NCI-H524 (cell line): ENCODE measurements at places on chromosomes 3 and 15.
A peak's percentile ranks its signal among the peaks of the same experiment; 100 is the strongest.

DNA sequence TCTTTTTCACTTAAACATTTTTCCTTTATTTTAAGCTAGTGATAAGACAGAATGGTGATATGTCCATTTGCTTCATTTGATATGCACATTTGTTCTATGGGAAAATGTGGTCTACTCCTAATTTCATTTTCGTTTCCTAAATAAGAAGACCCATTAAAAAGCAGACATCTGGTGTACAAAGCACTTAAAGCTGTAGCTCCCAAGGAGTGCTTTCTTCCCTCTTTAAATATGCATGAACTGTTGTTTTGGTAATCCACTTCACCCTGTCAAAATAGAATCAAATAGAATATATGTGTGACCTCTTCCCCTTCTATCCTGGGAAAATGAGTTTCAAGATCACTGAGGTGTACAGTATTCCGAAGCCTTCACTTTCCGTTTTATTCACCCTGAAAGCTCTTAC is 182.8 kb downstream of the ROBO2 start:
- DNase-seq: peak; percentile 88

DNA sequence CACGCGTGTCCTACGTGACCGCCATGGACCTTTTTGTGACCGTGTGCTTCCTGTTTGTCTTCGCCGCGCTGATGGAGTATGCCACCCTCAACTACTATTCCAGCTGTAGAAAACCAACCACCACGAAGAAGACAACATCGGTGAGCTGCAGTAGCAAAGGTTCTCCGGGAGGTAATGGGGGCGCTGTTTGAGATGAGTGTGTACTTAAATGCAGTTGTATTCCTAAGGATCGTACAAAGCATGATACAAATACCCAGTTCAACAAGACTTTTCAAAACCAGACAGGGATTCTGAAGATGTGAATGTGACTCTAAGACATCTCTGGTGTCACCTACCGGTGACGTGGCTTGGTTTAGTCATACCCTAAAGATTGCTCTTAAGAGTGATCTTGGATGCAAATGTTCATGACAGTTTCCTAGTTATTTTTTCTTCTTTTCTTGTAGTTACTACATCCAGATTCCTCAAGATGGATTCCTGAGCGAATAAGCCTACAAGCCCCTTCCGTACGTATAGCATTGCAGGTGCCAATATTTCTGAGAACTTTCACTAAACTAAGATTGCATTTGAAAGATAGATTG is 556.6 kb downstream of the GABRG3 start:
- no peak for DNase-seq

GRCh38 chr15:45616901-45617323 is 17.9 kb upstream of the SQOR start:
- DNase-seq: no peak

GRCh38 chr3:162670181-162670580 is 1173.6 kb downstream of the OTOL1 start:
- DNase-seq: no peak

DNA sequence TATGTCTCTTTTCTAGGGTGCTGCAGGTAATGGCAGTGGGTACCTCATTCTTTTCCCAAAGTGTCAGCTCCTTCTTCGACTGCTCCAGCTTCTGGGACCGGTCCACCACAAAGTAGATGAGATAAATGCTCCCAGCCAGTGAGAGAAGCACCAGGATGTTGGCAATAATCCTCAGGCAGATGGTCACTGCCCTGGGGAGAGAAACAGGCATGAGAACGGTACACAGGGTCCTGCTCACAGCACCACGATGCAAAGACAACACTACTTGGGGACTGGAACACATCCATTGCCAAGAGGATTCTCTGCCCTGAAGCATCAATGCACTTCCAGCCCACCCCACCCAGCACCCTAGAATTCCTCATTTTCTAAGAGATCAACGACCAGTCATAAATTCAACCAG is 22.4 kb downstream of the TMC3 start:
- DNase-seq: no peak

- no peak for DNase-seq
Measured at GRCh38 chr3:149532489-149533180, 58.1 kb downstream of the TM4SF4 start.

DNA sequence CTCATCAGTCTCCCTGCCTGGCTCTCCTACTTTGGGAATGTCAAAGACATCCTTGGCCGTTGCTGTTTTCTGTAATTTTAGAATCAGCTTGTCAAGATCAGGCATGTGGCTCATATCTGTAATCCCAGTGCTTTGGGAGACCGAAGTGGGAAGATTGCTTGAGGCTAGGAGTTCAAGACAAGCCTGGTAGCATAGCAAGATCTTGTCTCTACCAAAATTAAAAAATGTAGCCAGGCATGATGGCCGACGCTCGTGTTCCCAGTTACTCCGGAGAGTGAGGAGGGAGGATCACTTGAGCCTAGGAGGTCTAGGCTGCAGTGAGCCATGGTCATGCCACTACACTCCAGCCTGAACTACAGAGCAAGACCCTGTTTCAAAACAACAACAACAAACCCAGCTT is 144.0 kb upstream of the ATP10A start:
- no peak for DNase-seq

DNA sequence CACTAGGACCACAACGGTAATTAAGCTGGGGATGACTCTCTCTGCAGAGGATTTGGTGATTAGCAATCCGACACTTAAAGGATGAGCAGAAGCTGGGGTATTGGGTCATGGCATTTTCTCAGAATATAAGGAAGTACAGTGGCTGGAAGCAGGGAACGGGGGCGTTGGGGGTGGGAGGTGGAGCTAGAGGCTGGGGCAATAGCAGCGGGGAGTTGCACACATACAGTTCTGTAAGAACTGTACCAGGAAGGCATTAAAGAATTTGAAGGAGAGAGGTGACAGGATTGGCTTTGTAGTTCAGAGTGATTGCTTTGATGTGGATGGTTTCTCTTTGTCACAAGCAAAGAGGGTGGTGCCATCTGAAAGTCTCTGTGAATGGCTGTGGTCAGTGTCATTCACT is 28.2 kb downstream of the PSMD6 start:
- no peak for DNase-seq

- DNase-seq: peak; percentile 5
Measured at GRCh38 chr3:59286791-59287531, 237.1 kb upstream of the CFAP20DC start.

GRCh38 chr3:124632566-124633140 is 97.6 kb upstream of the UMPS start:
- DNase-seq: no peak

DNA sequence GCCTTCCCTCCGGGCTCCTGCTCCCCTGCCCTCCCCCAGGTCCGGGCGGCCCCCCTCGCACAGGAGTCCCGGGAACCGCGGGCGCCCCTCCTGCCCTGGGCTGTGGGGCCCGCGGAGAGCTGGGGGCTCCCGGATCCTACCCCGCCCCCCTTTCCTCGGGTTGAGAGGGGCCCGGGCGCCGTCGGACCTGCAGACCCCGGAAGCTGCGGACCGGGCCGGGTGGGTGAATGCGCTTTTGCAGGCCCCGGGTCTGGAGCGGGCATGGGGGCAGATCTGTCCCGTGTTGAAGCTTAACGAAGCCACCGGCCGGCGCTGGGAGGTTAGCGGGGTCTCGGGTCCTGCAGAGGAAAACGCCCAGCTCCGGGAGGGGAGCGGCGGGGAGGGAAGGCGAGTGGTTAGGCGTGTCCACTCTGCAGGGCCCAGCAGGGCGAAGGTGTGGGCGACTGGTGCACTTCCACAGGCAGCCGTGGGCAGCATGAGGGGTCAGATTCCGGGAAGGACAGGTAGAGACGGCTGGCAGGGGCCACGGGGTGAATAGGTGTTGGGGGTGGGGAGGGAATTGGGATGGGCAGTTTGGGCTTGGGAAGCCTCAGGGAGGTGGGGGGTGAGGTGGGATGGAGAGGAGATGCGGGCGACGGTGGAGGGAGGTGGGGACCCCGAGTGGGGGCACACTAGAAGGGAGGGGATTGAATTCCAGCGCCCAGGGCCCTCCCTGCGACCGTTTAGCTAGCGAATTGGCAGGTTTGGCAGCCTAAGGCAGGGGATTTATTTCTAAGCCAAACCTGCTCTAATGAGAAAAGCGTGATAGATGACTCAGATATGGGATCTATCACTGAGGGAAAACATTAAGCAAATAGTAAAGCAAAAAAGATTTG is 635 bp downstream of the CD276 start:
- no peak for DNase-seq

GRCh38 chr3:160016972-160017371 is 28.3 kb downstream of the IL12A start:
- no peak for DNase-seq

- DNase-seq: no peak
Measured at GRCh38 chr15:55859681-55860080, 116.7 kb upstream of the PRTG start.

GRCh38 chr3:143648708-143649107 is 199.6 kb downstream of the SLC9A9 start:
- DNase-seq: peak; percentile 25

DNA sequence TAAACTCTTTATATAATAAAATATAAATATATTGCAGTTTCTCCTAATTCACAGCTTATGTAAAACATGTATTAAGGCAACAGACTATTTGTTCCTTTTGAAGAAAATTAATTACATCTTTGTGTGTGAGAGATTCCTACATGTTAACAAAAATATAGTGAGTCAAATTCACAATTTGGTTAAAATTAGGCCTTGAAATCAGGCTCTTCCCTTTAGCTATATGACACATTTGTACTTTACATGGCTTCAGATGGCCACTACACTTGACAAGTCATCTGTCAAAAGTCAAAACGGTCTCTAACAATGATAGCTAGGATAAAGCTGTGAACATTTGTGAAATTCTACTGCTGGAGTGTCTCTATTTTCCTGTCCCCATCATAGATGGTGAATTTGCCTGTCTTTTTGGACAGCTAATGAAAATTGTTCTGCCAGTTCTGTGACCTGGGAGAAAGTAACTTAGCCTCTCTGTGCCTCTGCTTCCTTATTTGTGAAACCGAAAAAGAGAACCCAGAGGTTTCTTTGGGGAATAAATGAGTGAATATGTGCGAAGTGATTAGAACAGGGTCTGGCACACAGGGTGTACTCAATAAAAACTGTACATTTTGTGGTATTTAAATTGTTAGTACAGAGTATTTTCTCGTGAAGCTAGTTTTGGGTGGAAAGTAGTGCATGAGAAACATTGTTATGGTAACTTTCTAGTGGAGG is 23.6 kb downstream of the TM4SF4 start:
- no peak for DNase-seq

DNA sequence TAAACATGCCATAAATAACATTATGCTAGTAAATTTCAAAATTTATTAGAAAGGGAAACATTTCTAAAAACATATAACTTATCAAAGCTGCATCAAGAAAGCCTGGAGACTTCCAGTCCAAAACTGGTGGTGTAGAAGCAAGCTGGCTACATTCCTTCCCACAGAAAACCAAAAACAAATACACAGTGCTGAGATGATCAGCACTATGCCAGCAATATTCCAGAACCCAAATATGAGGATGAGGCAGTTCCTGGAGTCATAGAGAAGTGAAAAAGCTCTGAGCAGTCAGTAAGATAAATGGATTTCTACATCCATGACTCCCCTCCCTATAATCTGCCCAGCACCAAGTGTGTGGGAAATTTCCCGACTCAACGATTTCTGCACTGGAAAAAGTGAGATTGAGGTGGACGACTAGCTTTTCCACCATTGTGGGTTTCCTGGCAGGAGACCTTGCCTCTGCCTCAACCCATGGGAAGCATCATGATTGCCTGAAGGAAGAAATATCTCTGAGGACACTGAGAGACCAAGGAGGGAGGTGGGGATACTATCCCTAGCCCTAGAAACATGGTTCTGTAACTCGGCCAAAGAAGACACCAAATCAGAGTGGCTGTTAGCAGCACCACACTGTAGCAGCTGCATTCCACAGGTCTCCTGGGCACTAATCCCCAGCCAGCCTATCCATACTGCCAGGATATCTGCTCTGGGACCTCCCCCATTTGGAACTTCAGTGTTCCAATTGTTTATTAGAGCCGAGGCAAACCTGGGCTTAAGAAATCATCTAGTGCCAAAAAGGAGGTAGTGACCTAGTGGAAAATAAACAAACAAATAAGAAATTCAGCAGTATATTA is 11.8 kb upstream of the CLN6 start:
- no peak for DNase-seq

DNA sequence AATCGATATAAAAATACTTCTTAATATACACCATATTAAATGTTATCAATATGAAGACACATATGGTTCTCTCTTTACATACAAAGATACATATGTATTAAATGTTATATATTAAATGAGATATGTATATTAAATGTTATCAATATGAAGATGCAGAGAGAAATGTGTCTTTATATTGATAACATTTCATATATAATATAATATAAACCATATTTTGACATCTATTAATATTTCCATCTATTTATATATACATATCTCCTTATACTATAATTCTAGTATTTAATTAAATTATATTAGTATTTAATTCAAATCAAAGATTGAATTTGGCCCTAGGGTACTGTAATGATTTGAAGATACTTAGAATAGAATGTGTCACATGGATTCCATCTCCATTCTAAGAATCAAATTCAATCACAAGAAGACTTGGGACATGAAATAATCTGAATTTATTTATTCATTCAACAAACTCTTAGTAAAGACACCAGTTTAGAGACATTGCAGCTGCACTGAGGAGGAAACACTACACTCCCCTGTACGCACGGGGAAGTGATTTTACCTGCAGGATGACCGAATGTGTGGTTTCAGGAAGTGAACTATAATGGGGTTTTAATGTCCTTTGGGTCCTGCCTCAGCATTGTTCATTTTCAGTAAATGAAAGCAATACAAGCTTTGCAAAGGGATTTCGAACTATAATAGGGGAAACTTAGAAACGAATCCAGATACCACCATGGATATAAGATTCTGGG is 365.1 kb downstream of the MECOM start:
- DNase-seq: no peak

DNA sequence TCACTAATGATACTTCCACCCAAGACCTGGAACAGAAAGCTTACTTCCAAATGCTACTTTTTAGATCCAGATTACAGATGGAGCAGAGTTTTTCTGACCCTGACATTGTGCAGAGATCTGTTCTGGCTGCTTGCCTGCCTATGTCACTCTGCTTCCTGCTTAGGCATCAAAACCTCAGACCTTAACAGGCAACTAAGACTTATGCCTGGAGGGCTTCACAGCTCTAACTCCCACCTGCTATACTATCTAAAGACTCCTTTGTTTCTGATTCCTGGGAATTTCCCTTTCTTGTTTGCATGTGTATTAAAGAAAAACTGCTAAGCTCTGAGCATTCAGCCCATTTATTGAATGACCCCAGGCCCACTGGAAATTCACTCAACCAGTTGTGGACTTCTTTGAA is 157.4 kb upstream of the NPHP3 start:
- DNase-seq: no peak
